ENCODE measurements at places on chromosomes 12 and 14. TPM values are rescaled to one million over a fixed set of nuclear protein-coding genes. Genes with fewer than 3 reads are reported as not detected.

DNA sequence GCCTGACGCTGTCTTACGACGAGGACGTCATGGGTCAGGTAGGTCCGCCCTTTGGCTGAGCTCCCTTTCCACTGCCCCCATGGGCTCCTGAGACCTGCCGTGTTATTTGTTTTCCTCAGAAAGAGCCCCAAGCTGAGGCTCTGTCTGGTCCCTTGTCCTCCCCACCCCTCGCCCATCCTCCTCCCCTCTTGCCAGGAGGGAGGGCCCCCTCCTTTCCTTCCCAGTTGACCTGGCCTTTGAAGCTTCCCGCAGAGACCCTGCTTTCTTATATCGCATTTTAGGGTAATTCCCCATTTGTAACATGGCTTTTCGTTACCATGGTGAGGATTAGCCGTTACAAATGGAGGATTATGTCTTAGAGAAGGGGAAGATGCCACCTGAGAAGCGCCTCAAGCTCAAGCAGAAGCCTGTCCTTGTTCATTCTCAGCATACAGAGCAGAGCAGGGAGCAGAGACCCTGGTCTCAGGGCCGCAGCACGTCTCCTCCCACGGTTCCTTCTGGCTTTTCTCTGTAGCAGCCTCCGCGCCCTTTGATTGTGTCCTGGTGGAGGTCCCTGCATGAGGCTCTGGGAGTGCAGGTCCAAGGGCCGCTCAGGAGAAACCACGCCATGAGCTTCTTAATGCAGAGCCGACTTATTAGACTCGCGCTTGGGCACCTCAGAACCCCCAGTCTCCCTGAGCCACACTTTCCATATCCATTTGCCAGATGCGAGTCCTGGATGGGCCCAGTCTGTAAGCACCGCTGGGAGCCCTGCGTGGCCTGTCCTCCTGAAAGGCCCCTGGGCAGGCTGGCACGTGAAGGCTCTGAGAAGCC lies 47.2 kb downstream of the UBE3B start:
- no peak overlapping the region for H3K27ac ChIP-seq
- peaks cover 94% of the 10 kb centered on the region for H3K36me3 ChIP-seq

- no peaks in the 10 kb centered on the region for H3K4me1 ChIP-seq
- no peak overlapping the region for H3K4me3 ChIP-seq
- no peaks in the 10 kb centered on the region for H3K27me3 ChIP-seq
Measured at GRCh38 chr12:83559650-83560049, 872.9 kb downstream of the TMTC2 start.

- H3K27ac ChIP-seq = no peak overlapping the region
- no peaks in the 10 kb centered on the region for H3K4me1 ChIP-seq
- no peak overlapping the region for H3K4me3 ChIP-seq
- DNase-seq = no peak
Measured at GRCh38 chr14:87397499-87397898, 595.5 kb downstream of the GALC start.

DNA sequence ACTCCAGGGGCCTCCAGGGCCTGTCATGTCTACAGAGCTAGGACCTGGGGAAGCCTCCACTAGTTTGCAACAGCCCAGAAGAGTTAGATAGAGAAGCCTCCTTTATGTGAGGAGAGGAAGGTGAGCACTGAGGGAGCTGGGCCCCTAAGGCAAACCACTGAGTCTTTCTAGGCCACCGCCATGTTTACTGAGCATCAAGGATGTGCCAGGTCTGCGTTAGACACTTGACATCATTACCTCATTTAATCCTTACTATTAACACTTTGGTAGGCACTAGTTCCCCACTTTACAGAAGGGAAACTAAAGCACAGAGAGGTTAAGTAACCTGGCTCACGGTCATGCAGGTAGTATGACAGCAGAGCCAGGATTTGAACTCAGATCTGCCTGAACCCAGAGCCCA lies 12.9 kb downstream of the CTDSP2 start:
- peak overlapping the region; percentile 0 for H3K27ac ChIP-seq
- DNase-seq = no peak
- peaks cover 9% of the 10 kb centered on the region for H3K36me3 ChIP-seq
- H3K27me3 ChIP-seq = no peaks in the 10 kb centered on the region
- H3K4me1 ChIP-seq = peaks cover 99% of the 10 kb centered on the region

- H3K4me3 ChIP-seq = peak overlapping the region; percentile 94
- peak; percentile 82 for DNase-seq
- H3K36me3 ChIP-seq = peaks cover 18% of the 10 kb centered on the region
- H3K27ac ChIP-seq = peak overlapping the region; percentile 98
- no peaks in the 10 kb centered on the region for H3K27me3 ChIP-seq
Measured at GRCh38 chr12:71662849-71663560, 643 bp downstream of the ZFC3H1 start.

DNA sequence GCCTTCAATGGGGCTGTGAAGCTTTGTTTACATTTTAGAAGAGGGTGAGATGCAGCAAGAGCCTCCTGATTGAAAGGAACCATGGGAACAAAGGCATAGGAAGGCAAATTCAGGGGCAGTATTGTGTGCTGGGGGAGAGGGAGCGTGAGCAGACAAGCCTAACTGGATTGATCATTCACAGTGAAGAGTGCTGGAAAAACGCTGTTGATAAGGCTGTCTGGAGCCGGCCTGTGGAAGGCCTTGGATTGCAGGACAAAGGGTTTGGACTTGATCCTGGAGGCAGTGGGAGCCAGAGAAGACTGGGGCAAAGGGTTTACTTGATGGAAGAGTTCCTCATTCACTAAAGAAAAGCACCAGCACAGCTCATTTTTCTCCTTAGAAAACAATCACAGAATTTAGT lies 160.5 kb downstream of the PAH start:
- no peak overlapping the region for H3K4me3 ChIP-seq

DNA sequence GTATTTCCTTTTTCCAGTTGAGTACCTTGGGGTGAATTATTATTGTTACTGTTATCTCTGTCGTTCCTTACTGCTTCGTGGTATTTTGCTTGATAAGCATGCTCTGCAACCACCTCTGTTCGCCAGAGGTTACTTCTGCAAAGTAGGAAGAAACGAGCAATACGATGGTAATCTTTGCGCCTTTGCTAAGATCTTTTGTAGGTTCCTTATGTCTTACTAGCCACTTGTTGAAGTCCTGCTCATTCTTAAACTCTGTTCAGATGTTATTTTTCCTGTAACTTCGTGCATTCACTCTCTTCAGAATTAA lies 729 bp upstream of the M6PR start:
- no peaks in the 10 kb centered on the region for H3K27me3 ChIP-seq
- peaks cover 35% of the 10 kb centered on the region for H3K4me1 ChIP-seq
- peaks cover 11% of the 10 kb centered on the region for H3K36me3 ChIP-seq
- H3K27ac ChIP-seq = peak overlapping the region; percentile 97
- no peak for DNase-seq

DNA sequence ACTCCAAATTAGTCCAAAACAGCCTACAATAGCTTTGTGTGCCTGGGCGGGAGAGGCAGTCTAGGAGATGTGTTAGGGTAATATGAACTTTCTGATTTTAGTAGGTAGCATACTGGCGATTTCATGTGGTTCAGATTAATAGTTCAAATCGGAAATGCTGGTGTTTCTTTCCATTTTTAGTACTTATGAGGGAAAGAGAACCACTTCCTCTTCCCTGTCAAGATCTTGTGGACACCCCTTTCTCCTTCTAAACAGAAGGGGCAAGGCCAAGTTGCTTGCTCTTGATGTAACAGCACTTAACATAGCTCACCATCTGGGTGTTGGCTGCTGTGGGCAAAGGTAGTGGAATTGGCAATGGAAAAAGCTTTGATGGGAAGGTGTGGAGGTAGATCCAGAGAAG lies 32.2 kb upstream of the IGF1 start:
- no peak overlapping the region for H3K4me3 ChIP-seq
- H3K27me3 ChIP-seq = no peaks in the 10 kb centered on the region
- DNase-seq = no peak
- no peaks in the 10 kb centered on the region for H3K4me1 ChIP-seq

- H3K27ac ChIP-seq = peak overlapping the region; percentile 10
- no peak for DNase-seq
- no peak overlapping the region for H3K4me3 ChIP-seq
- no peaks in the 10 kb centered on the region for H3K27me3 ChIP-seq
- no peaks in the 10 kb centered on the region for H3K4me1 ChIP-seq
Measured at GRCh38 chr12:59403259-59403932, 192.4 kb upstream of the SLC16A7 start.

- H3K4me1 ChIP-seq = peaks cover 72% of the 10 kb centered on the region
- H3K4me3 ChIP-seq = no peak overlapping the region
- no peaks in the 10 kb centered on the region for H3K27me3 ChIP-seq
- peak overlapping the region; percentile 90 for H3K27ac ChIP-seq
- no peaks in the 10 kb centered on the region for H3K36me3 ChIP-seq
Measured at GRCh38 chr12:122097927-122098756, 19.6 kb downstream of the MLXIP start.

The LRRC10 gene
- not detected for total RNA-seq

The VDR gene
- 36.7 TPM for total RNA-seq

The ERP27 gene
- 0.21 TPM for total RNA-seq

The TSPAN8 gene
- 8.3 TPM for total RNA-seq

The PLEKHG3 gene
- 140 TPM for total RNA-seq

The GLT8D2 gene
- total RNA-seq = 4.5 TPM

Measured in suprapubic skin (tissue), 4 donors.